ENCODE measurements at places on chromosomes 3 and 15.

DNA sequence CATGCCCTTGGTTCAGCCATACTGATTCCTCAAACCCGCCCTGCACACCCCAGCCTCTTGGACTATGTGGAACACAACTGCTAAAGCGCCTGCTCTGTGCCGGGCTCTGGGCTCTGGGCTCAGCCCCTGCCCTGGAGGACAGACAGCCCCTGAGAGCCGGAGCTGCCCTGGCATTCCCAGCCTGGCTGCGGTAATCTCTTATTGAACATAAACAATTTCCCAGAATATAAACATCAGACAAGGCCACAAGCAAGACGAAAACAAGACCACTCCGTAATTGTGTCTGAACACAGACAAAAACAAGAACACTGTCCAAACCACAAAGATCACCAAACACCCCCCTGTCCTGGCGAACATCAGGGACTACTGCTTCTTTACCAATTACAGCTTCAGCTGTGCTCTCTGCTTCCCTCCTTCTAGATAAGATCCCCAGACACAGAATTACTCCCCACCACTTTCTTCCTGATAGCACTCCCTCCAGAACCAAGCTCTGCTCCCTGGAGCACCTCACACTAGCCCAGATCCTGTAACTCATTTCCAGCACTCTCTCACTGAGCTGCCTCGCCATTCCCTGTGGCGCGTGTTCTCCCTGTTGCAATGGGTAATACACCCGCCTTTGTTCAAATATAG lies 57.1 kb upstream of the TLE3 start:
- no peak for DNase-seq

DNA sequence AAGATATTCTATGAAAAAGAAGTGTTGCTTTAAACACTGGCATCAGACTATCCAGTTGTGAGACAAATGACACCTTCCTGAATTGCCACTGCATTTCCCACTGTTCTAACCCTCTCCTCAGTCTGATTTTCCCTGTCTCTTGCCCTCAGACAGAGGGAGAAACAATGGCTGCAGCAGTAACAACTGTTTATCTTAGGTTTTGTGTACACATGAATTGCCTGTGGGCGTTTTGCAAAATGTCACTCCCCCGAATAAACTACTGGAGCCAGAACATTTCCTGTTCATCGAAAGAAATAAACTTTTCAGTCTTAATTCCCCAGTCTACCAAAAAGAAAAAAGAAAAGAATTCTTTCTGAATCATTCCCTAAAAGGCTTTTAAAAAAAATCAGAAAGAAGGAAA lies 155.1 kb downstream of the MAGI1 start:
- DNase-seq = no peak

DNA sequence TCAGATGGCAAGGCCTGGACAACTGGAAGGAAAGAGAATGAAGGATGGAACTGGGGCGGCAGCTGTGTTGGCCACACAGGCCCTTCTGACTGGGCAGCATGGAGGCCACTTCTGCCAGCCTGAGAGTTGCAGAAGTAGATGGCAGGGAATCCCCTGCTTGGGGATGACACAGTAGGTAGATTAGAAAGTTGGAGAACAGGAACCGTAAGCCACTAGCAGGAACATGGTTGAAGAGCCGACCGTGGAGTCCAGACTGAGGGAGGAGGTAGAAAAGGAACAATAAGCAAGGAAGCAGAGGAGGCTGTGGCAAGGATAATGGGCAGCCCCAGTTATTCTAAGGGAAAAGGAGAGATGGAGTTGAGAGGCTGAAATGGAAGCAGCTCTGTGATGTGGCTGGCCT lies 26.4 kb upstream of the ZNF774 start:
- DNase-seq = no peak

DNA sequence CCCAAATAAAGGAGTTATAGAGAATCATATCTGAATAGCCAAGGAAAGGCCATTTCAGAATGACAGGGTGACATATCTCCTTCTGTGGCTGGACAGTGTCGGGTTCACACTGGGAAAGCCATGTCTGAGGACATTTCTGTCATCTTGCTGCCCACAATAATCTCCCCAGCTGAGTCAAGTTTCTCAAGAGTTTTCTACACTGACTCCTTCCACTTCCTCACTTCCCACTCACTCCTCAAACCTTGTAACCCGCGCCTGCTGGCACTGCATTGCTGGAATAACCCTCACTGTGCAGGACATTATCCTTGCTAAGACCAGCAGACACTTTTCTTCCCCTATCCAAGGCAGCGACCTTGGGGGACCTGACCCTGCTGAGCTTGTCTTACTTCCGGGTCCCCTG lies 5.3 kb upstream of the INSYN1 start:
- DNase-seq = no peak

- DNase-seq = no peak
Measured at GRCh38 chr3:49132437-49133225, at the start of gene LAMB2. TSS of gene LAMB2 (minus strand) at chr3:49133050. CDS start at chr3:49132867, 183 bp downstream.

DNA sequence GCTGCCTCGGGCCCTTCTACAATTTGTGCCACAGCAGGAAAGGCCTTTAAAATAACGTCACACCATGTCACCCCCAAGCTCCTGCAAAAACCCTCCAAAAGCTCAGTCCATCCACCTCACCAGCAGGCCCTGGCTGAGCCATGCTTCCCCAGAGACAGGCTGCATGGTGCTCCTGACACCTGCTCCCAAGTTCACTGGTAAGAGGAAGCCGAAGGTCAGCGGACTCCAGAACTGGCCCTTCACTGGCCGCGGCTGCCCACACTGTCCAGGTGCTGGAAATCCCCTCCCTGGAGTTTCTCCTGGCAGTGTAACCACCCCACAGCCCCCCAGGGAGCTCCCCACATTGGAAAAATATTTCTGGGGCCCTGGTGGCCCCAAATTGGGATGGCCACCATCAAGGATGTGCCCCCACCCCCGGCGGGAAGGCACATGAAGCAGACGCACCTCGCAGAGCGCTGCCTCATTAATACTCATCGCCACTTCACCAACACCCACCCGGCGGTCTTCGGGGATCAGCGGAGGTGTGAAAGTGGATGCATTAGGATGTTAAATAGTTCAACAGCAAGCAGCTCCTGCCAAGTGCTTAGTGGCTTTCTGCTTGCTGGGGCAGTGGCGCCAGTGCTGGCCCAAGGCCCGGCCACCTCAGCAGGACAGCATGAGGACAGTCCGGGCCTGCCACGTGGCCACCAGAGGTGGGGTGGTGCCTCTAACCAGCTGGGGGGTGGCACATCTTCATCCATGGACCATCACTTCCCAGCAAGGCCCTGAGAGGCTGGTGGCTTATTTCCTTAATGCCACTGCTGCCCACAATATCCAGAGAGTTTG lies 146.1 kb upstream of the IQSEC1 start:
- no peak for DNase-seq

DNA sequence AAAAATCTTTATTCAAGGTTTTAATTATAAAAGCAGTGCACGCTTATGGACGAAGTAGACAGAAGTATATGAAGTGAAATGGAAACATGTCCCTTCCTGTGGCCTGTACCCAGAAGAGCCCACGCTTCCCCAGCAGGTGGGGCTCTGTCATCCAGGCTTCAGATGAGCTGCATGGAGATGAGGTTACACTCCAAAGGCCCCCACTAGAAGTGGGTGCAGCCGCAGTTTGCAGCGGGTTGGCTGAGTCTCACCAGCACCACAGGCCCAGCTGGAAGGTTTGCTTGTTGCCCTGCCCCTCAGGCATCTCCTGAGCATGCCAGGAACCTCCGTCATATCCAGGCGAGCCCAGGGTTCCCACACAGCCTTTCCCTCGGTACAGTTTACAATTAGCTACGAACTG lies 33.1 kb downstream of the PRR20G start:
- no peak for DNase-seq

GRCh38 chr3:182327196-182327681 lies 466.1 kb upstream of the ATP11B start:
- DNase-seq = no peak

GRCh38 chr3:30263925-30264313 lies 342.5 kb upstream of the TGFBR2 start:
- DNase-seq = no peak

- DNase-seq = no peak
Measured at GRCh38 chr3:149319750-149320149, 13.7 kb downstream of the TM4SF18 start.

DNA sequence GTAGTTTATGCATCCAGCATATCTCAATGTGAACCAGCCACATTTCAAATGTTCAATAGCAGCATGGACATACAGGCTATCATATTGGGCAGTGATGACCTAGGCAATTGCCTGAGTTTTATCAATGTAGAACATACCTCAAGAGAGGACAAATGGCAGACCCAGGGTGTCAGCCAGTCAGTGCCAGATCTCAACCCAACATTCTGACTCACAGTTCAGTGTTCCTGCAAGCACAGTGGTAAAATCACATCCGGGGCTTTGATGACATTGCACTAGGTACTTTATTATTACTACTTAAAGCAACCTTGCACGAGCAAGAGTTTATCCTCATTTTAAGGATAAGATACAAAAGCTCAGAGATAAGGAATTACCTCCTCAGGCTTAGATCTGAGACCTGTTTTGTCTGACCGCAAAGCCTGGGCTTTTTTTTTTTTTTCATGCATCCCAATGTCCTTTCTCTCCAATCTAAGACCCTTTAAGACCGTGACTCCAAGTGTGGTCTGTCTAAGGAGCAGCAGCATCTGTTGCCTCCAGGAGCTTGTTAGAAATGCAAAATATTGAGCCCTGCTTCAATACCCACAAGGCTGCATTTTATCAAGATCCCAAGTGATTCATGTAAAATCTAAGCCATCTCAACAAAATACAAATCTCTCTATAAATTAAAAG lies 60.1 kb downstream of the SLC12A1 start:
- DNase-seq = no peak

DNA sequence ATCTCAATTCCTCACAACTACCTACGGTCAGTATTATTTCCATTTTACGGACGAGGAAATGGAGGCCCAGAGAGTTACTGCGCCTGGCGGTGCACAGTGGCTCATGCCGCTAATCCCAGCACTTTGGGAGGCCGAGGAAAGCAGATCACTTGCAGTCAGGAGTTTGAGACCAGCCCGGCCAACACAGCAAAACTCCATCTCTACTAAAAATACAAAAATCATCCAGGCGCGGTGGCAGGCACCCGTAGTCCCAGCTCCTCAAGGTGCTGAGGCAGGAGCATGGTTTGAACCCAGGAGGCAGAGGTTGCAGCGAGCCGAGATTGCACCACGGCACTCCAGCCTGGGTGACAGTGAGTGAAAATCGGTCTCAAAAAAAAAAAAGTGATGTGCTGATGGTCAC lies 187.3 kb downstream of the XXYLT1 start:
- DNase-seq = no peak

DNA sequence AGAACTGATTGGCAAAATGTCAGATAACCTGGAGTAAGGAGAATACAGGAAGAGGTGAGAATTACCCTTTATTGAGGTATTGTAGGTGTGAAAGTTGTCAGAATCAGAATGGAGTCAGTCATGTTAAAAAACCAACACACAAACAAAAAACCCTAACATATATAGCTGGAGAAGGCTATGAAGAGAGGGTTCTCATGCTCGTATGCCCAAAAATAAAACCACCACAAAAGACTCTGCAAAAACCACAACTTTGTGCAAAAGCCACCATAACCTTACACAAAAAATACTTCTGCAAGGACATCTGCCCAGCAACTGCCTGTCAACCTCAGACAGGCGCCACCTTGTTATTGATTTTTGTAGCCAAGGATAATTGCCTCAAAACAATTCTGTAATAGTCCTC lies 136.0 kb downstream of the CD47 start:
- DNase-seq = peak; percentile 46

DNA sequence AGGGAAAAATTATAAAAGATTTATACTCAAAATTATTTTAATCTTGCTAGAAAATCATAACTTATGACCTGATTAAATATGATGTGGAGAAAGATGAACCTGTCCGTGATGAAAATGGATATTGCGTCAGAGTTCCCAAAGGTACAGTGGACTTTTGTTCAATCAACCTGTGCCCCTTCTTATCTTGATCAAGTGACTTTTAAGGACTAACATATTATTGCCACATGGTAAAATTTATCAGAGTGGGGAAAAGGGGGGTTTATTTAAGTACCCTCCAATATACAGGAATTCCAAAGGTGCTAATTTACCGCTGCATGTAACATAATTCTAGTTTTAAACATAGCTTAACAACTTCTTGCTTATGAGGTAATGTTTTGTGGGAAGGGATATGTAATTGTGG lies 39.6 kb downstream of the HDC start:
- DNase-seq = no peak

DNA sequence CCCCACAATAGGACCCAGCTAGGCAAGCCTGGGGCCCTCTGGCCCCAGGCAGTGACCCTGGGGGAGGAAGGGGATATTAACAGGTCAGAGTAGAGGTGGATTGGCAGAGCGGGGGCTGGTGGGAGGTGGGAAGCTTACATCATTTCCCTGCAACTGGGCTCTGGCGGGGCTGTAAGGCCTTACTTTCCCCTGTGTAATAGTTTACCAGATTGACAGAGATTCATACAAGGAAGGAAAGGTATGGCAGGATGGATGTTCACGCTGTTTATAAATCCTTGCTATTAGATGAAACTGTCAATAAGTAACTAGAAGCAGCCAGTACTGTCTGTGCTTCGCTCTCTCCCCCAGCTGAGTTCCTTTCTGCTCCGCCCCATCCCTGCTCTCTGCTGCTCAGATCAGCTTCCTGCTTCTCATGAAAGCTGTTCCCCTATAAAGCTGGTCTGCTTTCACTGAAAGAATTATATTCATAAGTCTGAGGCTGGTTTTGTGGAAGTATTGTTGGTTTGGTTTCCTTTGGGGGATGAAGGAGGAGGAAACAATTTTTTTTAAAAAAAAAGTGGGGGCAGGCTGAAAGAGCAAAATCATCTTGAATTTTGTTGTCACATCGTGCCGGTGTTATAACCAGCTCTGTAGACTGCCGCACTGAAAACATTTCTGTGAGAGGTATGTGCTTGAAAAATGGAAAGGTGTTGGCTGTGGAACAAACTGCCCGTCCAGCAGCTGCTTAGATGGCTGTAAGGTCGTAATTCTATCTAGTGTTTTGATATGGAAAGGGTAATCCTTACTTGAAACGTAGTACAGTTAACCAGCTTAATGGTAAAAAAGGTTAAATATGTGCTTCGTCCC lies 76.4 kb downstream of the BBX start:
- DNase-seq = no peak

GRCh38 chr3:16137977-16138376 lies 36.5 kb upstream of the GALNT15 start:
- no peak for DNase-seq

- no peak for DNase-seq
Measured at GRCh38 chr3:120983841-120984240, 75.8 kb downstream of the STXBP5L start.

DNA sequence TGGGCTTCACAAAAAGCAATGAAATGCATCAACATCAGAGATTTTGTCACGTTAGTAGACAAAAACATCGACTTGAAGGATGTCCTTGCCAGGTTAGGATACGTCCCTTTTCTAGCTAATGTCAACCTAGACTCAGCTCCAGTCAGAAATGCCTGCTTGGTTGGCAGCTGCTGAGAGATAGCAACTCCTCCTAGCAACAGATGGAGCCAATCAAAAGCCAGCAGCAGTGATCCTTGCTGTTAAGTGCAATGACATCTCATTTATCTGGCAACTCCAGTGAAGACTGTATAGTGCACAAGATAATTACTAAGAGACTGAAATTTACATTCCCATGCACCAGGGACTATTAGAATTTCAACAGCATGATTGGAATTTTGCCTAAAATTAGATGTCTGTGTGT lies 424.1 kb downstream of the FGF12 start:
- DNase-seq = no peak
